ENCODE measurements at places on chromosomes 12 and 14.

DNA sequence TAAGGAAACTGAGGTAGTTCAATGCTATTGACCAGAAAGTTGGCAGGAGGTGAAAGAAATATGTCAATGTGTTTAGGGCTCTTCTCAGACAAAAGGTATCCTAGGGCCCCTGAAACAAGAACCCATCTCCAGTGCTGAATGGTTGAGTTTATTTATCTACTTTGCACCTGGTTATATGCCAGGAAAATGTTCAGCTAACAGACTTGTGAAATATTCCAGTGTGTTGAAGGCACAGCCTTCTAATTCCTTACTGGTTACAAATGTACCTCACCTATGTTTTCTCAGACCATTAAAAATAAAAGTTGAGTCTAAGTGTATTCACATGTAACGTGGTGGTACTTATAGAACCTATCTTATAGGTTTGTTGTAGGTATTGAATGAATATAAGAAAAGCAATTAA lies 511.7 kb upstream of the SEL1L start:
- ATAC-seq: no peak

- no peak for ATAC-seq
Measured at GRCh38 chr14:76262641-76263040, 110.9 kb downstream of the GPATCH2L start.

DNA sequence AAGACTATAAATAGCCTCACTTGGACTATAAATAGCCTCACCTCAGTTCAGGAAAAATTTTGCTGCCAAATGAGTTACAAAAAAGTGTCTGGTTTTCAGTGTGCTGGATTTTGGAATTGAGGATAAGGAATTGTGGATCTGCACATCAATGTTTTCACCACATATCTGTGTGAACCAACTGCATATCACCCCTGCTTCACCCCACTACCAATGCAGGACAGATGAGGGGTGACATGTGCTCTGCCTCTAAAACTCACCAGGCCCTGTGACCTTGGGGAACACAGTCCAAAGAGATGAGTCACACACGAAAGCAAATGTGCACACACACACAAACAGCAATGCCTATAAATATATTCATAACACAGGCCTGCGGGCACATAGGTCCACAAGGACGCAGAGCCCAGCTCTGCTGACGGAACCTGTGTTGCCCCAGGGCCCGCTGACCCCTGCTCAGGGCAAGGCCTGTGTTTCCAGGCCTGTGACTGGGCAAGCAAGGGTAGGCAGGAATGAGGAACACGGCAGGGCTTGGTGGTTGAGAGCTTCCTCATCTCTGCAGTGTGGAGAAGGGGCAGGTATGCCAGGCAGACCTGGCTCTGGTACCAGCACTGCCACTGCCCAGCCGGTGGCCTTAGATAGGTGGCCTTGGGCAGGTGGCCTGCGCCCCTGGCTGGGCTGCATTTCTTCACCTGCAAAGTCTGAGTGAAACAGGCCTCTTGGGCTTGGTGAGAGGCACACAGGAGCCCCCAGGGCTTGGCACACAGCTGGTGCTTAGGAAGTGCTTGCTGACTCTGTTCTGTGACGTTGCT lies 82.4 kb downstream of the ARL6IP4 start:
- ATAC-seq: peak; percentile 30

DNA sequence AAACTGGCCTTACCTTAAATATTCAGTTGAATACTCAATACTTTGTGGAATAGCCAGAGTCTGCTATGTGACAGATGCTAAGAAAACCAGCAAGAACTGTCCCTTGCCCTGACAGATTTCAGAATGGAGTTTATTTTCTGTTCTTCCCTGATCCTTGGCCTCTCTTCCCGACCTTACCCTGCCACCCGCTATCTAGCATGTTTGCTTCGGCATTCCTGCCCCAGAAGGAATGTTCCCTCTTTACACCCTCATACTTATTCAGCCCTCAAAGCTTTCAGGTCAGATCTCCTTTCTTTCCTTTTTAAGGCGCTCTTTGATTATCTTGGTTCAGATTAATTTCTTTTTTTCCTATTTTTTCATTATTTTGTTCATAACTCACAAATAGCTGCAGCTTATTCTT lies 21.8 kb downstream of the SUSD6 start:
- no peak for ATAC-seq

DNA sequence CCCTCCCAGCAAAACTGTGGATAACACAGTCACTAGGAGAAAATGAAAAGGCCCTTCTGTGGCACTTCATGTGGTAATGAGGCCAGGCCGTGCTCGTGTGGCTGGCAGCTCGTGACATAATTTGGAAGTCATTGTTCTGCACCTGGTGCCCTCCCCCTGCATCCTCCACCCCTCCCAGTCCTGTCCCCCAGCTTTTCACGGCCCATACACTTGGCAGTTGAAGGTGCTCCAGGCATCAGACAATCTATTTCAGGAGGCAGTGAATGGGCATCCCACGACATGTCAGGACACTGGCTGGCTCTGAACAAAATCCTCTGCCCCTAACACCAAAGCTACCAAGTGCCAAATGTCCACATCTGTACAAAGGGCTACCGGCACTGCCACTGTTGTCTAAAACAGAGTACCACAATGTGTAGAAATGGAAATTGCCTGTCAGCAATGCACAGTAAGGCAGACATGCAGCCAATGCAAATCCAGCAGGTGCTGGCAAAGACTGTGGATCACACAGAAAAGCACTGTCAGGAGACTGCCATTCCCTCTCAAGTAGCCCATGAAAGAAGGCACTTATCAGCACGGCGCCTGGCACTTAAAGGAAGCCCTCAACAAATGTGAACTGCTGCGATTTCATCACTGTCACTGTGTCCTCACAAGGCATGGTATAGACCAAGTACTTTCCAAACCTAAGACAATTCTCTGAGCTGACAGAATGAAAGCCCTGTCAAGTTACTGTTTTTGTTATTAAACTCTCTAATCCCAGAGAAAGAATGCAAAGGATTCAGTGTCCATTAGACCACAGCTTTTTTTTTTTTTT lies 39.1 kb downstream of the CORO1C start:
- ATAC-seq: no peak

DNA sequence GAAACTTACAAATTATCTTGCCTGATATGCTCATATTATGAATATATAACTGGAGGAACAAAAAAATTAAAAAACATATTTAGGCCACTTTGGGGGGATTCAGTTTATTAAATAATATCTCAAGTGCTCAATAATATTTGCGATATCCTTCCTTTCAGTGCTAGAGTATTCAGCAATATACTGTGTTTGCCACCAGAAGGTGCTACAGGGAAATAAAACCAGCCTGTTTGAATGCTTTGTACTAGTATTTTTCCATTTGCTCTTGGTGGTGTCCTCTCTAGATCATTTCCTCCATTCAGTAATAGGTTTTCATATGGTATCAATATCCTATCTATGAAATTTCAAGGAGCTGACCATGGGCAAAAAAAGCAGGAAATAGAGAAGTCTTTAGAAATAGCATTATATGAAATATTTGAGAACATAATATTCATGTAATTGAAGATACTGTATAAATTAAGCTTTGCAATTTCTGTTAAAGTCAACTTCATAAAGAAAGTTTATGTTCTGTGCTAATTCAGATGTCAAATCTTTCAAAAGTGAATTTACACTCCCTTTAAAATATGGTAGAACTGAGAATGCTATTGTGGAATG lies 106.2 kb upstream of the NAV3 start:
- ATAC-seq: no peak

GRCh38 chr14:97177016-97177415 lies 379.8 kb downstream of the VRK1 start:
- peak; percentile 48 for ATAC-seq

- no peak for ATAC-seq
Measured at GRCh38 chr14:24713404-24713803, 79.4 kb upstream of the GZMB start.

DNA sequence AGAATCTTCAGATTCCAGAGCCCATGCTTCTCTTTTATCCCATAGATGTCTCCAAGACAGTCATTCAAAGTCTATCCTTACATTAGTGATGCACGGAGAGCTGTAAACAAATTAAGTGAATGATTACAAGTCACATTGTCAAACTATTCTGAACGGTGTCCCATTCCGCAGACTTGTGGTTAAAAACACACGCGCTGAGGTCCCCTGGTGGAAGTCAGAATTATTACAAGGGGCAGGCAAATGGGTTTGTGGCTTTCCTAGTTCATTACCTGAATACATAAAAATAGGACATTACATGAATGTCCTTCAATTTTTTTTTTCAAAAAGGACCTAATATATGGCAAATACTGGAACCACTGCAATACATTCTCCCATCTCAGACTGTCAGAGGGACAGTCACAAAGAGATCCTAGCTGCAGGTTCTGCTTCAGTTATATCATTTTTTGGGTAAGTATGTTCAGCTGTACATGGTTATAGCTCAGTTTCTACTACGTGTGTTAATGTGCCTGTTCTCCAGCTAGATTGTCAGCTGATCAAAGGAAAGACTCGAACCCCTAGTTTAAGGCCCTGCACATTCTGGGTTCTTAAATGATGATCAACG lies 53.1 kb upstream of the STON2 start:
- peak; percentile 48 for ATAC-seq

GRCh38 chr12:51852404-51853137 lies 4.1 kb upstream of the FIGNL2 start:
- ATAC-seq: no peak
